Muscle of back (tissue), 13 donors: ENCODE measurements at places on chromosomes 16 and 17.

DNA sequence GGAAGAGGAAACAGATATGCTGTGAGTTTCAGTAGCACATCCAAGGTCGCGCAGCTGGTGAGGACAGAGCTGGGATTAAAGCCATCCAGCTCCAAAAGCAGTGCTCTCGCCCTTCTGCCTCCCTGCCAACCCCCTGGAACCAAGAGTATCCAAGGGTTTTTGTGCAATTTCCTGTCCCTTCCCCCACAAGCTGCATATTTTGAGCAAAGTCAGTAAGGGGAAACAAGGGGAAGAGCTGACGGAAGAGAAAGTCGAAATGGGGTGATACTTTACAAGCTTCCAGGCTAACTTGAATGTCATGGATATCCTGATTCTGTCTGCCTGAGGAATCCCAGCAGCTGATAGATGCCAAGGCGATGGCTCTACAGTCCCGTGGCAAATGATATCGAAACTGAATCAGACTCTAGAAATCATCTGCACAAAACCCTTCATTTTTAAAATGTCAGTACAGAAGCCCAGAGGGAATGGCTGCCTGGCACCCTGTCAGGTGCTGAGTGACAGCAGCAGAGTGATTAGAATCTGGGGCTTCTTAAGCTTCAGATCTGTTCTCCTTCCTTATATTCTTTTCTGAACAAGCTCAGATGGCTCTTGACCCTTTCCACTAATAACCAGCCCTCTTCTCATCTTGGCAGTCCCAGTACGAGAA, 42.9 kb upstream of the TEKT3 start:
- peak; percentile 73 for DNase-seq

- no peak for DNase-seq
Measured at GRCh38 chr17:48406936-48407567, 23.0 kb downstream of the SKAP1 start.

DNA sequence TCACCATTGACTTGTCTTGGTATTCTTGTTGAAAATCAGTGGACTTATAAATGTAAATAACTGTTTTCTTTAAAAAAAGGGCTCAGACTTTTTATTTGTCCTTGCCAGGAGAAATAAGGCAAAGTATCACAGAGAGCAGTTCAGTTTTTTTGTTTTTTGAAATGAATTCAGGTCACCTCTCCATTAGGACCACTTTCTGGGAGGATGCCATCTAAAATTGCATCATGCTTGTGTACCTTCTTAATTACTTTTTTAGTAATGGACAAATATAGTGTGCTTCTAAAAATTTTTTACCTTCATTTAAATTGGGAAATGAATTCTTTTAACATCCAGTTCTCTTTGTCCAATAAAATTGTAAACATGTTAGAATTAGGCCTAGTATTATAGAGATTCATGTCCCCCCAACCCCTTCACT, 210.0 kb downstream of the BCAS3 start:
- no peak for DNase-seq

DNA sequence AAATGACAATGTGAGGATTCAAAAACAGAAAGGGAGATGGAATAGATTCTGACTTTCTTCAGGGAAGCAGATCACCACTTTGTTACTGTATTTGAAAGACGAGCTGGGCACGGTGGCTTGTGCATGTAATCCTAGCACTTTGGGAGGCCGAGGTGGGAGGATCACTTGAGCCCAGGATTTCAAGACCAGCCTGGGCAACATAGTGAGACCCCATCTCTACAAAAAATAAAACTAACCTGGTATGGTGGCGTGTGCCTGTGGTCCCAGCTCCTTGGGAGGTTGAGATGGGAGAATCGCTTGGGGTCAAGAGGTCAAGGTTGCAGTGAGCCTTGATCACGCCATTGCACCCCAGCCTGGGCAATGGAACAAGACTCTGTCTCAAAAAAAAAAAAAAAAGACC, 34.0 kb downstream of the PIGL start:
- DNase-seq = no peak

- no peak for DNase-seq
Measured at GRCh38 chr17:54876656-54877195, 23.9 kb upstream of the TOM1L1 start.

- no peak for DNase-seq
Measured at GRCh38 chr17:73393962-73394361, 82.2 kb upstream of the CDC42EP4 start.

GRCh38 chr17:73777131-73777449, 132.8 kb upstream of the SDK2 start:
- no peak for DNase-seq

DNA sequence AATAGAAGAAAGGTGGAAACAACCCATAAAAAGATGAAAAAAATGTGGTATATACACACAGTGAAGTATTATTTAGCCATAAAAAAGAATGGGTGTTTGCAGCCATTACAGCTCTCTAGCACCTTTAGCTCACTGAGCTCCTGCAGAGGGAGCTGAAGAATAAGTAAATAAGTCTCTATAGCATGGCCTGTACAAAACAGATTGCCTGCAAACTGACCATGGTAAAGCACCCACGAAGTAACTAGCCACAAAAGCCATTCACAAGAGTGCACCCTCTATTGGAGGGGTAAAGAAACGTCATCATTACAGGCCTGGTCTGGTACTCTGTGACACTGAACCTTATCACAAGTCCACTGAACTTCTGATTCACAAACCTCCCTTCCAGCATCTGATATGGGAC, 76.3 kb downstream of the USP32 start:
- DNase-seq = no peak

DNA sequence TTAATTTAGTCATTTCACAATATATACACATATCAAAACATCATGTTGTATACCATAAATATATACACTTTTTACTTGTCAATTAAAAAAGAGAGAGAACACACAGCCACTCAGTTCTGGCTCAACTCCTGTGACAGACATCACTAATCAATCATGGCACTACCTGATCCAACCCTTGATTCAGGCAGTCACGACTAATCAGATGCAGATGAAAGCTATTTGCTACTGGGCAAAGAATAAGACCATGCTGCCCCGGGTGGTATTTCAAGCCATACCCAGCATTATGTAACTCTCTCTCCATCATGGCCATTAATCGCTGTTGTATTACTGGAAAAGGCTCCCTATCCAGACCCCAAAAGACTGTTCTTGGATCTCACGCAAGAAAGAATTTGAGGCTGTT, 345.7 kb downstream of the HAPSTR1 start:
- DNase-seq = no peak

DNA sequence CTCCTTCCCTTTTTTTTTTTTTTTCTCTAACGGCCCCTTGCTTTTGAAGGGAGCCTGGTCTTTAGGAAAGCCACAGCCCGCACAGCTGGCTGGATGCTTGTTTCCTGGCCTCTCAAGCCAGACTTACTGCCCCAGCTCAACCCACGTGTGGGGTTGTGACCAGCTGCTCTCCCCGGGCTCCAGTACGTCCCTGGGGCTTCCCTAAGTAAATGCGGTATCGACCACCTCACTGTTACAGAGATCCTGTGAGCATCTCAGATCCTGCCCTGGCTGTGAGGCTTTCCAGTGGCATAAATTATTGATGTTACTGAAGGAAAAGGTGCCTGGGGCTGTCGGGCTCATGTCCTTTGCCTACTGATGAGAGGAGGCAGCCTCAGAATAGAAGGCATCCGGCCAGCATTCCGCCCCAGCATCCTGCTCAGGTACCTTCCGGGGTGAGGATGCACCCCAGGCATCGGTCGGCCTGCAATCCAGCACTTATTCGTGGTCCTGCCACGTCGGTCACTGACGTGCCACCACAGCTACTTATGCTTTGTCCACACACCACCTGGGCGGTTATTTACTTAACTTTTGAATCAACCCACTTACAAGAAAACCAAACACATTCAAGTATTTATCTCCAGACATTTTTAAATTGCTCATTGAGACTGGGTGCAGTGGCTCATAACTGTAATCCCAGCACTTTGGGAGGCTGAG, 9.6 kb downstream of the GPRC5B start:
- no peak for DNase-seq

DNA sequence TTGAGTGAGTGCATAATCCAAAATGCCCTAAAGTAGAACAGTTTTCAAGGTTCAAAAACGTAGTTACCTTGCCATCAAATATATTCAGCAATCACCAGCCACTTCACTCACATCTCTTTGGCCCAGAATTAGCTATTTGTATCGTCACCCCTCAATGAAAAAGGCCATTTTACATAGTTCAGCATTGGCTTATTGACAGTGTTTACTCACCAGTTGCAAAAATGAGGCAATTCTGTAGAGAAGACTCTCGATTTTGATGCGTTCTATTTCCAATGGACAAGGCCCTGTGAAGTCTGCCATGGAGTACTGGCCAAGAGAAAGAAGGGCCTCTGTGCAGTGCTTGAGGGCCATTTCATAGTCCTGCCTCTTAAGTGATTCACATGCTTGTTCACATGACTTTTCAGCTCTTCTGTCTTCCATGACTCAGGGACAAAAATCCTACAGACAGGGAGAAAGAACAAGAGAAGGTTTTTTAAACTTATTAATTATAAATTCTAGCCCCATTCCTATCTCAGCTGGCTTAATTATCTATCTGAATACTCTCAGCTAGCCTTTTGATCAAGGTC, 26.5 kb downstream of the HELZ start:
- no peak for DNase-seq

- DNase-seq = no peak
Measured at GRCh38 chr17:60106340-60107059, 27.8 kb upstream of the HEATR6 start.

GRCh38 chr16:87733190-87733589, 32.6 kb downstream of the KLHDC4 start:
- no peak for DNase-seq

- no peak for DNase-seq
Measured at GRCh38 chr16:1146409-1146808, 6.5 kb upstream of the CACNA1H start.

GRCh38 chr16:4019371-4019791, 96.9 kb downstream of the ADCY9 start:
- no peak for DNase-seq

GRCh38 chr16:51458356-51459140, 307.5 kb upstream of the SALL1 start:
- DNase-seq = no peak

DNA sequence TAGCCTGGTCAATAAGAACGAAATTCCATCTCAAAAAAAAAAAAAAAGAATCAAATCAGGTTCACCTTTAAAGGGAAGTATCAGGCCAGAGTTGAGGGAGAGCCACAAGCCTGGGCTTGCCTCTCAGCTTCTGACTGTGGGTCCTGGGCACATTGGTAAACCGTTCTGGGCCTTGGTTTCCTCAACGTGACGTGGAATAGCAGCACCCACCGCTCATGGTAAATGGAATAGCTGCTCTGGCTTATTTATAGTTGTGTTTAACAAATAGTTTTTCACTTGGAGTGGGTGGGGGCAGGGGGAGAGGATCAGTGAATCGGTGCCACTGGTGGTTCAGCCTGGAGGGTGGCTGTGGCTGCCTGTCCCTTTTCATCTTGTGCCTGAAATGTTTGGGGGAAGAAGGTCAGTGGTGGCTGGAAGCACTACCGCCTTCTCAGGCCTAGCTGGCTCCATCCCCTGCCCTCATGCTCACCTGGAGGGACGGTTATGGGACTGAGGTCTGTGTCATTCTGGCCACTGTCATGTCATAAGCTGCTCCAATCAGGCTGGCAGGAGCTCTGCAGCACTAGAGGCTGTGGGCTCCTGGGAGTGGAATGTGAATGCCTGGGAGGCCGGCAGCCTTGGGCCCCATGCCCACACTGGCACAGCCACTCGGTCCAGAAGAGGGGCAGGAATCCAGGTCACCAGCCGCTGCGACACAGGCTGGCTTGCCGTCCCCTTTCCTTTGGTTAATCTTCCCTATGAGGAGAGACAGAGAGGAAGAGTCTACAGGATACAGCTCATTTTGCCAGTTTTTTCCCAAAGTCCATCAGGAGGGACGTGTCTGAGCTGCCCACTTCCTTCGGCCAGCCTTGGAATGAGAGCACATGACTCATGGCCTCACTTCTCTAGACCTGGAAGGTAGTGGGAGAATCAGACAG, 27.0 kb downstream of the CCR7 start:
- DNase-seq = peak; percentile 23

- DNase-seq = no peak
Measured at GRCh38 chr17:65557349-65558310, 3.8 kb downstream of the AXIN2 start.

GRCh38 chr16:49556249-49556605, 182.6 kb downstream of the C16orf78 start:
- DNase-seq = no peak

DNA sequence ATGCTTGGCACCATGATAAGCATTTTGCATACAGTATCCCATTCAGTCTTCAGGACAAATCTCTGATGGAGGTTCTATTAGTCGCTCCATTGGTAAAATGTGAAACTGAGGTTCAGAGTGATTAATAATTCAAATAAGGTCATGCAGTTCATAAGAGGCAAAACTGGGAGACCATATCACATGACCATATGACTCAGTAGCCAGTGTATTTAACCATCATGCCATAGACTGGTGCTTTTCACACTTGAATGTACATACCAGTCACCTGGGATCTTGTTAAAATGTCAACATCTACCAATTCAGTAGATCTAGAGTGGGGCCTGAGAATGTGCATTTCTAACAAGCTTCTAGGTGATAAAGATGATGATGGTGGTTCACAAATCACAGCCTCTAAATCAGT, 4.3 kb downstream of the ACSM3 start:
- DNase-seq = no peak

- no peak for DNase-seq
Measured at GRCh38 chr16:77738706-77739558, 16.6 kb downstream of the NUDT7 start.

DNA sequence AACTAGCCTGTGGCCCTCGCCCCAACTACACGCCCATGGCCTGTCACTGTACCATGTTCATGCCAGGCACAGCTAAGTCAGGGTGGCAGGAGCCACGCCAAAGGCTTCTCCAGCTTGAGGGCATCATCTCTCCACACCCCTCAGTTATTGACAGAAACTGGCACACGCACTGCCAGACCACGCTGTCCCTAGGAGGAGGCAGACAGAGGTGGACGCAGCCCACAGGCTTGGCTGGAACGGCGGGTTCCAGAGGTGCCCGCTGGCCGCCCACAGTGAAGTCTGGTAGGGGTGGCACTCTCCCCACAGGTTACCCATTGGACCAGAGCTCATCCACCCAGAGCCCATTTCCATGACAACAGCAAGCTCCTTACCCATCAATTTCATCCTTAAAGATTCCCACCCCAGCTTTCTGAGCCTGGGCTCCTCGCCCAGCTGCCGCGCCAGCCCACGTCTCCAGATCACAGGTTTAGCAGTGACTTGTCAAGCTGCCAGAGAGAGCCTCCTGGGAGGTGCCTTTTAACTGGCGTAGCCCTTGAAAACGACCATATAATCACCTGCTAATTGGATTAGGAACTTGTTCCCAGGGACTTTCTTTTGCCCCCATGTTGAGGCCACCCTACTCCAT, 27.9 kb downstream of the RPRML start:
- DNase-seq = no peak

DNA sequence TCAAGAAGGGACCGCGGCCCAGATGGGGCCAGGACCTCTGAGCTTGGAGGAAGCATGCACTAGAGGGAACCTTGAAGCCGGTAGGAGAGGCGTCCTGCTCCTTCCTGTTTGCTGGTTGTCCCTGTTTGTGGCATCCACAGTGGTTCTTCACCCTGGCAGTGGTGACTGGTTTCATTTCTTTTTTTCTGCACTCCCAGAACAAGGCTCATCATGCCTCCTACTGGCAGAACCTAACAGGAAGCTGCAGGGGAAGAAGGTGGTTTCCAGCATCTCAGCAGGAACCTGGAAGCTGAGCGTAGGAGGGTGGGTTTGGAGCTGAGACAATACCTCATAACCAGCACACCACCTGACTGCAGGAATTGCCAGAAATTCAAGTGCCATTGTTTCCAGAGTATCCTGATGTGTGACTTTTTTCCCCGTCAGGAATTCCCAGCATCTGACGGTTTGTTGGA, 5.8 kb downstream of the TMEM231 start:
- DNase-seq = peak; percentile 37
